Calu3 (cell line): ENCODE measurements at places on chromosomes 7 and 10. TPM values are rescaled to one million over a fixed set of nuclear protein-coding genes. Genes with fewer than 3 reads are reported as not detected.
A peak's percentile ranks its signal among the peaks of the same experiment; 100 is the strongest.

Gene FANK1
- 0.85 and 1.6 TPM in 2 replicates for total RNA-seq

Gene CTTNBP2
- 2.3 and 2.4 TPM in 2 replicates for total RNA-seq

DNA sequence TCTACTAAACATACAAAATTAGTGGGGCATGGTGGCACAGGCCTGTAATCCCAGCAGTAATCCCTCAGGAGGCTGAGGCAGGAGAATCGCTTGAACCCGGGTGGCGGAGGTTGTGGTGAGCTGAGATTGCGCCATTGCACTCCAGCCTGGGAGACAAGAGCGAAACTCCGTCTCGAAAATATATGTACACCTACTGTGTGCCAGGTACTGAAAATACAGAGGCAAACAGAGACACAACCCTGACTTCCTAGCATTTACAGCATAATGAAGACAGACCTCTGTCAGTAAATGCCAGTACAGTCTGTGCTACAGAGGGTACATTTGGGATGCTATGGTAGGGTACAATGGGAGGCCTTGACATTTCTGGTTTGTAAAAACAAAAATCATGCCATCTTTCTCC, 66.6 kb downstream of the ABCC2 start:
- no peaks in the 10 kb centered on the region for H3K4me1 ChIP-seq
- no peak for DNase-seq
- no peaks in the 10 kb centered on the region for H3K36me3 ChIP-seq
- no peak overlapping the region for H3K4me3 ChIP-seq
- H3K27ac ChIP-seq: no peak overlapping the region
- no peaks in the 10 kb centered on the region for H3K27me3 ChIP-seq

DNA sequence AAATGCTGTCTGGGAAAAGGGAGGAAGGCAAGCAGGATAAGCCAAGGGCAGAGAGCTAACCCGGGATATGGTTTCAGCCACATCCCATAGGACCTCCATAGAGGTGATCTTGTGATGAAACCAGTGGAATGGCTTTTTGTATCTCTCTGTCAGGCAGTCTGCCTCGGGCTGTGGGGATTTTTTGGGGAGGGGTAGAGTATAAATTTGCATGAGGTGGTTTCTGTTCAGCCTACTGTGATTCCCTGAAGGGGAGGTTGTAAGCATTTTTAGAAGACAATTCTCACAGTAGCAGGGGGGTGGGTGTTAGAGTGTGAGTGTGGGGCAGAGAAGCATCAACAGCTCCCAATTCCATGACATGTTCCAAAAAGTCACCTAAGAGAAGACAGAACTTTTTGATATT, 11.8 kb downstream of the OR9A2 start:
- H3K27me3 ChIP-seq: peaks cover 54% of the 10 kb centered on the region
- H3K4me3 ChIP-seq: no peak overlapping the region
- no peak for DNase-seq
- H3K4me1 ChIP-seq: no peaks in the 10 kb centered on the region

Gene PKD1L1
- 0.24 and 0.49 TPM in 2 replicates for total RNA-seq

Gene IKZF5
- 5.8 and 9.2 TPM in 2 replicates for total RNA-seq

DNA sequence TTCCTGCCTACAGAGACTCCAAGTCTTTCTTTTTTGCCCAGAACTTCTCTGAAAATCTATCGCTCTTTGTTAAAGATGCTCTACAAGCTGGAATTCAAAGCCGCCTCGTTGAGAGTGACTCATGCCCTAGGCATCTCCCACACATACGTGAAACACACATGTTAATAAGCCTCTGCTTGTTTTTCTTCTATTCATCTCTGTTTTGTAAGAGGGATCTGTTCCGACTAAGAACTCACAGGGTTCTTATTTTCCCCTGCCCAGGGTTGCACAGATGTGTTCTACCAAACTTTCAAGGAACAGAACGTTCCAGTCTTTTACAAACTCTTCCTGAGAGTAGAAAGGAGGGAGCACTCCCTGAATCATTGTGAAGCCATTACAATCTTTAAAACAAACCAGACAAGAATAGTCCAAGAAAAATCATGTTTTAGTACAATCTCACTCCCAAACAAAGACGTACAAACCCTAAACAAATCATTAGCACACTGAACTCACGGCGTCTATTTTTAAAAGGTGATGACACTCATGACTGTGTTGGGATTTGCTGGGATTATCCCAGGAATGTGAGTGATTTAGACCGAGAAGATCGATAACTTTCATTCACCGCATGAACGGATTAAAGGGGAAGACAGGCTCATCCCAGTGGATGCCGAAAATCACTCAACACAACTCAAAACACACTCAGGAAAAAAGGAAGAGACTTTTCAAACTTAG, 55.3 kb upstream of the INPP5A start:
- DNase-seq: peak; percentile 33
- H3K4me3 ChIP-seq: no peak overlapping the region
- peaks cover 43% of the 10 kb centered on the region for H3K27me3 ChIP-seq
